ENCODE measurements at places on chromosomes 4 and X.

DNA sequence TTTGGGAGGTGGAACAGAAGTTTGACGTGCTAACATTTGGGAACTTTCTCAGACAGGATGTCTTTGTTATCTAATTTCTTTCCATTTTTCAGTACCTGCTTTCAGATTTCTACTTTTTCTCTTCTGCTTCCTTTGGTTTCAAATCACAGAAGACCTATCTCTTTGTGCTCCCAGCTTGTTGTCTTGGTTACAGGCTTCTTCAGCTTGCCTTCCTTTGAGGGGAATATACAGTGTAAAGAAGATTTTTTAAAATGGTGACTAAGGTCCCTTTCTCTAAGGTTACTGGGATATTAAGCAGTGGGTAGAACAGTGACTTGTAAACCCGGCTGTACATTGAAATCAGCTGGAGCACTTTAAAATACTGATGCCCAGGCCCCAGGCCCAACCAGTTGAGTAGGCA is 48.0 kb downstream of the TMEM164 start:
- no peak for DNase-seq

GRCh38 chr4:45346816-45347435 is 620.6 kb upstream of the GNPDA2 start:
- no peak for DNase-seq

- DNase-seq = no peak
Measured at GRCh38 chr4:53274609-53275268, 91.1 kb downstream of the SCFD2 start.

- DNase-seq = no peak
Measured at GRCh38 chr4:20882500-20882899, 182.2 kb downstream of the PACRGL start.

DNA sequence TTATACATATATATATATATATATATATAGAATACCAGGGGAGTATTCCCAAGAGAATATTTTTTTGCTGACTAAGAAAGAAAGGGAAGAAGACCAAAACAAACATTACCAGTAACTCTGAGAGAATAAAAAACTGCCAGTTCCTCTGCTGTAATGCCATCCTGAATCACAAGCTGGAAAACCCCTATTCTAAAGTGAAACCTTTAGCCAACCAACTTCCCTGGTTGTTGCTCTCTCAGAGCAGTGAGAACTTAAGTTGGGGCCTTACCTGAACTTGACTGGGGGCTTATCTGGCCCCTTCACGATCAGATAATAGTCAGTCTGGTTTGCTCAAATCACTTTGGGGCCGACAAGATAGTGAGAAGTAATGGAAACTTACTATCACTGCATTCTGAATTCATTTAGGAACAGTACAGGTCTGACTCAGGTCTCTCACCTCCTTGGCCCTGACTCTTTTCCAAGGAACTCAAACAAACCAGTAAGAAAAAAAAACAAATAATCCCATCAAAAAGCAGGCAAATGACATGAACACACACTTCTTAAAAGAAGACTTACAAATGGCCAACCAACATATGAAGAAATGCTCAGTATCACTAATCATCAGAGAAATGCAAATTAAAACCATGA is 62.5 kb downstream of the CD40LG start:
- DNase-seq = no peak
